Thymus (tissue), 14 donors: ENCODE measurements at places on chromosomes 1 and 21. TPM values are rescaled to one million over a fixed set of nuclear protein-coding genes. Genes with fewer than 3 reads are reported as not detected.

Gene WDTC1
- 19.2 TPM for polyA plus RNA-seq

Gene RAD54L
- polyA plus RNA-seq = 2.6 TPM

Gene ZSWIM5
- polyA plus RNA-seq = 0.39 TPM

GRCh38 chr1:182803846-182804245 lies 14.3 kb downstream of the NPL start:
- no peaks in the 10 kb centered on the region for H3K27me3 ChIP-seq
- no peak overlapping the region for H3K27ac ChIP-seq

- H3K36me3 ChIP-seq = no peaks in the 10 kb centered on the region
- no peaks in the 10 kb centered on the region for H3K27me3 ChIP-seq
- no peak overlapping the region for H3K27ac ChIP-seq
- no peak overlapping the region for H3K4me3 ChIP-seq
- DNase-seq = no peak
Observed at GRCh38 chr1:168833801-168834224, 104.8 kb upstream of the DPT start.

DNA sequence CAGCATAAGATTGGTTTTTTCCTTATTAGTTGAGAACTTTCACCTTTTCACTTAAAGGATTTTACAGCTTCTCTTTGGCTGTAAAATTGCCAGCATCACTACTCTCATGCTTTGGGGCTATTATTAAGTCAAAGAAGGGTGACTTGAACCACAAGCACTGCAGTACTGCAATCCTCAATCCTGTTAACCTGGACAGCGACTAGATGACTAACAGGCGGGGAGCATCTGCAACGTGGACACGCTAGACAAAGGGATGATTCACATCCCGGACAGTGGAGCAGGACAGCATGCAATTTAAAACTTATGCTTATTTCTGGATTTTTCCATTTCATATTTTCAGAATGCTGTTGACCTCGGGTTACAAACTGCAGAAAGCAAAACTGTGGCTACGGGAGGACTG lies 8.1 kb downstream of the ARV1 start:
- H3K27ac ChIP-seq = no peak overlapping the region
- no peak for DNase-seq
- peaks cover 17% of the 10 kb centered on the region for H3K36me3 ChIP-seq
- no peaks in the 10 kb centered on the region for H3K27me3 ChIP-seq
- no peaks in the 10 kb centered on the region for H3K4me1 ChIP-seq

- DNase-seq = no peak
- H3K4me3 ChIP-seq = no peak overlapping the region
- peaks cover 11% of the 10 kb centered on the region for H3K27me3 ChIP-seq
- H3K4me1 ChIP-seq = no peaks in the 10 kb centered on the region
Observed at GRCh38 chr1:3688356-3689137, 36.2 kb downstream of the TP73 start.

GRCh38 chr1:159935719-159936272 lies 9.6 kb downstream of the IGSF9 start:
- no peaks in the 10 kb centered on the region for H3K36me3 ChIP-seq
- peaks cover 27% of the 10 kb centered on the region for H3K4me1 ChIP-seq
- no peak for DNase-seq
- no peak overlapping the region for H3K27ac ChIP-seq

DNA sequence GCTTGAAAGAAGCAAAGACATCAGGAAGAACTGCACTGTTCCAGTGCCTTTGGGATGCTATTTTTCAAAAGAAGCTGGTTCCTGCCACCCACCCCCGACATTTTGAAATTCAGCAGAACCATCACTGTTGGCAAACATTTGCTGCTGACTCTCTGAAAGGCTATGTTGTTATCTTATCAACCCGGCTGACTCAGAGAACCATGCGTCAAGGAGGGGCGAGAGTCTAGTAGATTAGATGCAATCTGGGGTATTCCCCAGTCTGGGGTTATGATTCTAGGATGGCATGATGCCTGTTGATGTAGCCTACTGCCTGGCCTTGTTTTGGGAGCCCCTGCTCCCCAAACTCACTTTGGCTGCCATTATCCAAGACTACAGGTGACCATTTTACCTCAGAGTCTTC lies 267.8 kb upstream of the RUNX1 start:
- H3K4me3 ChIP-seq = no peak overlapping the region
- no peak for DNase-seq
- H3K27ac ChIP-seq = no peak overlapping the region
- H3K4me1 ChIP-seq = no peaks in the 10 kb centered on the region

DNA sequence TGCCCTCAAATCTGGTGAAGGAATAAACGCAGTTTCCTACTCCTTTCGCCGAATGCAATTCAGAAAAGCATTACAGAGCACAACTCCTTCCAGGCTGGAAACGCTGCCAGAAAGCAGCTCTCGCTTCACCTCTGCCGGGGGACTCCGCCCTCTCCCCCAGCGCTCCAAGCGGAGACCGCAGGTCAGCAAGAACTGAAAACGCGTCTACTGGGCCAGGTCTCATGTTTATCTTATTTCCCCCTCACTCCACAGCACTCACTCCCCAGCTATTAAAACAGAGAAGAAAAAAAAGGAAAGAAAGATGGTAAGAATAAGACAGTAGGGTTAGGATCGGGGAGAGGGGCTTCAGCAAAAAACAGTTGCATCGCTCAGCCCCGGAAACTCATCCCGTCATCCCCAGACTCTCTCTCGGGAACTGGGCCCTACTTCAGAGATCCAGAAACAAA lies 833 bp upstream of the RCOR3 start:
- H3K4me3 ChIP-seq = peak overlapping the region; percentile 86
- H3K27me3 ChIP-seq = no peaks in the 10 kb centered on the region
- H3K4me1 ChIP-seq = no peaks in the 10 kb centered on the region
- H3K27ac ChIP-seq = peak overlapping the region; percentile 100

- peaks cover 29% of the 10 kb centered on the region for H3K36me3 ChIP-seq
- H3K4me1 ChIP-seq = no peaks in the 10 kb centered on the region
- no peak overlapping the region for H3K27ac ChIP-seq
Observed at GRCh38 chr1:96804648-96805047, 83.1 kb downstream of the PTBP2 start.

GRCh38 chr1:70807088-70807664 lies 240.4 kb downstream of the PTGER3 start:
- no peak for DNase-seq
- no peaks in the 10 kb centered on the region for H3K36me3 ChIP-seq
- no peaks in the 10 kb centered on the region for H3K4me1 ChIP-seq

- no peaks in the 10 kb centered on the region for H3K36me3 ChIP-seq
- DNase-seq = peak; percentile 17
- H3K27ac ChIP-seq = no peak overlapping the region
- no peak overlapping the region for H3K4me3 ChIP-seq
- H3K27me3 ChIP-seq = peaks cover 6% of the 10 kb centered on the region
Observed at GRCh38 chr1:47527653-47528272, 89.9 kb downstream of the FOXD2 start.
